NB4 (cell line): ENCODE measurements at places on chromosomes 5 and 9.

DNA sequence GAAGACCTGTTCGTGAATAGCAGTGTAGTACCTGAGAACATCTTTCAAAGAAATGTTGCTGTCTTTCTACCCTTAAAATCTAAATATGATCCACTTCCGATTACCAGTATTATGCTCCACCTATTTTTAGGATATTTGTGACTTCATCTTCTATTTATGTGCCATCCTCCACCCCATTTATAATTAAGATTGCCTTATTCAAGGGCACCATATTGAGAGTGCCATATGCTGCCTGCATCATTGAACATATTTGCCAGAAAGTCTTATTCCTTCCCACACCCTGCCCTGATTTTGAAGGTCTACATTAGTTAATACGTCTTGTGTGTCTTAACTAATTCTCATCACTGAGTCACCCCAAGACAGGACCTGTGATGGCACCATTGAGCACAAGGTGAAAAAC lies 1076.7 kb downstream of the CDH12 start:
- DNase-seq: no peak

- no peak for DNase-seq
Measured at GRCh38 chr5:83780699-83781350, 60.2 kb upstream of the HAPLN1 start.

DNA sequence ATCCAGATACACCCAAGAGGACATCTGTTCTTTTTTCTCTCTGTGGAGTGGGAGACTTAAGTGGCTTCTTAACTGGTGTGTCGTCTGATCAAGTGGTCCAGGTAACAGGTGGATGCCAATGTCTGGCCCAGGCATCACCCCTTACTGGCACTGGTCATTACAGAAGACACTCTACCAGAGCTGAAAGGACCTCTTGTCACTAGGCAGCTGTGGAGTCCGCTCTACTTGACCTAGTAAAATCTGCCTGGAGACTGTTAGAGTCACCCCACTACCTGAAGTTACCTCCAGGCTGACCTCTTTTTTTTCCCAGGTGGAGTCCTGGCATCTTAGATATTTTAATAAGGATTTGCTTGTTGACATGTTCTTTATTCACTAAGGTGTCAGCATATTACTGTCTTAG lies 22.5 kb downstream of the FXN start:
- DNase-seq: no peak

- peak; percentile 11 for DNase-seq
Measured at GRCh38 chr9:108269371-108269770, 586.4 kb downstream of the ACTL7B start.

DNA sequence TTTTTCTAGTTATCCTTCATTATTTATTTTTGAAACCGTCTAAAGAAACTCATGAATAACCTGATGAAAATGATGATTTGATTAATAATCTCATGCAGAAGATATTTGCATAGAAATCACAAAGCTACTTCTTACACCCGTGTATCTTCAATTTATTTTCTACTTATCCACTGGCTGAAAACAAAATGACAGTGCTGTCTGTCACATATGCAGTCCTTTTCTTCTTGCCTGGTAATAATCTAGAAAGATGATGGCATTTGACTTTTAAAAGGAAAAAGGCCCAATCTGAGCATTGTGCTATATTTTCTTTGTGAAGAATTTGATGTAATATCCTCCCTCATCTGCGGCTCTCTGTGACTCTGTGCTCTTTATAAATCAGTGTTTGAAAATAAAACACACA lies 253.3 kb downstream of the PRR16 start:
- no peak for DNase-seq

- no peak for DNase-seq
Measured at GRCh38 chr5:146560205-146560812, 44.3 kb upstream of the GPR151 start.

DNA sequence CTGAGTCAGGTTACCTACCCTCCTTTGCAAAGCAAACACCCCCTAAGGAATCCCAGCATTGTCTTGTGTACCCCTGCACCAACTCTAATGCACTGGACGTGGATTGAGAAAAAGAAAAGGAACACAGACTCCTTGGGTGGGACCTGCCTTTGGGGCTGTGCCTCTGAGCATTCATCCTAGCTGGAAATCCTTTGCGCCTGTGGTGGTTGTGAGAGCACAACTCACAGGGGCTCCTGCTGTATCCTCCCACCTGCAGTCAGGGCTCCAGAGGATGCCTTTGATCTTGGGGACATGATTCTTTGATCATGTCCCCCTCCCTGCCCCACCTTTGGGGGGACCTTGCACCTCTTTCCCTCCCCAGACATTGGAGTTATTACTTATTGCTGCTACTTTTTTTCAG lies 338.5 kb downstream of the GADD45G start:
- no peak for DNase-seq

DNA sequence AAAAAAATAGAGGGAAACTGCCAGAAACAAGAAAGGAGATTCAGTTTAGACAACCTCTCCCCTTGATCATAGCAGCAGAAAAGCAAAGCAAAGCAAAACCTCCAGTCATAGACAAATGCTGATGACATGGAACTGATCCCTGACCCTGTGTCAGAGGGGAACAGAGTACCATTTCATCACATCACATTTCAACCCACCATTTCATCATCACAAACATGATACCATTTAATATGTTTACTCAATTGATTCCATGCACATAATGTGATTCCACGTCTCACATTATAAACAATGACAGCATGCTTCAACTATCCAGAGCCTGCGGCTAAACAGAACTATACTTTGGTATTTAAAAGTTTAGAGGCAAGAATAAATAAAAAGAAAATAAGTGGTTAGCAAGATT lies 28.7 kb upstream of the ACOT12 start:
- no peak for DNase-seq

GRCh38 chr5:131536850-131537448 lies 98.1 kb downstream of the RAPGEF6 start:
- DNase-seq: no peak

DNA sequence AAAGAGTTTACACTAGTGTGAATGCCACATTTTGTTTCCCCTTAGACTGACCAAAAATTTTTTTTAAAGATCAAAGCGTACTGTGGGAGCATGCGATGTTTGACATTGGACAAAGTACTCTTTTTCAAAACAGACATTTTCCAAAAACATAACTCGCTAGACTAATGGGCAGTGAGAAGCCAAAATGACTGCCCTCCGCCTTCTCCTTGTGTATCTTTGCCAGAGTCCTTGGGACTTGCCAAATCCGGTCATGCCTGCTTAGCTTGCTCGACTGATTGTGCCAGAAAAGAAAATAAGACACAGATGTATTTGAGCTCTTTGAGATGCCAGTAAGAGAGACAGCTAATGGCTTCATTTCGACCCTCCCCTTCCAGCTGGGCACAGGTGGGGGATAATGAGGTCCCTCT lies 157.5 kb downstream of the MAPKAP1 start:
- no peak for DNase-seq

DNA sequence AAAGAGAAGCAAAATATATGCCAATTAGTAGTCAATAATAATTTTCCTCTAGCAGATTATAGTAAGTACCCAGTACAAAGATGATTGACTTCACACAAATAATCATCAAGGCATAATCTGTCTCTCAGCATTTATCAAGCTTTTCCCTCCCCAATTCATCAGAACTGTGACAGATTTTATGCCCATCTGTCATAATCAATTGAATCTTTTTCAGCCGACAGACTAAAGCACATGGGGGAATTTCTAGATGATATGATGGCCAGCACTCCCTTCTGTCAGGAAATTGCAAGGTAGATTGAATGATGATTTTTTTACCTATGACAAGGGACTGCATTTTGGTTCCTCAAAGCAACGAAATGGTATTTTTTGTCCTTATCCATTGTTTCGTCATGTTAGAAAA lies 227.1 kb upstream of the CYLC2 start:
- no peak for DNase-seq

- peak; percentile 81 for DNase-seq
Measured at GRCh38 chr9:34252670-34253459, 74.0 kb downstream of the UBAP1 start.

DNA sequence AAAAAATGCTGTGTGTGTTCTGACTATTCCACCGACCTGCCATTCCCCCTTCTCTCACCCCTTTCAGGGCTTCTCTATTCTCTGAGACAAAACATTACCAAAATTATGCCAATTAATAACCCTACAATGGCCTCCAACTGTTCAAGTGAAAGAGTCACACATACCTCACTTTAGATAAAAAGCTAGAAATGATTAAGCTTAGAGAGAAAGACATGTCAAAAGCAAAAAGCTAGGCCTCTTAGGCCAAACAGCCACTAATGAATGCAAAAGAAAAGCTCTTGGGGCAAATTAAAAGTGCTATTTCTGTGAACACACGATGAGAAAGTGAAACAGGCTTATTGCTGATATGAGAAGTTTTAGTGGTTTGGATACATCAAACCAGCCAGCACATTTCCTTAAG lies 279.6 kb upstream of the GRAMD2B start:
- no peak for DNase-seq

GRCh38 chr9:118414676-118415075 lies 710.5 kb downstream of the TLR4 start:
- DNase-seq: no peak

GRCh38 chr9:118701985-118702384 lies 667.2 kb downstream of the BRINP1 start:
- DNase-seq: no peak

DNA sequence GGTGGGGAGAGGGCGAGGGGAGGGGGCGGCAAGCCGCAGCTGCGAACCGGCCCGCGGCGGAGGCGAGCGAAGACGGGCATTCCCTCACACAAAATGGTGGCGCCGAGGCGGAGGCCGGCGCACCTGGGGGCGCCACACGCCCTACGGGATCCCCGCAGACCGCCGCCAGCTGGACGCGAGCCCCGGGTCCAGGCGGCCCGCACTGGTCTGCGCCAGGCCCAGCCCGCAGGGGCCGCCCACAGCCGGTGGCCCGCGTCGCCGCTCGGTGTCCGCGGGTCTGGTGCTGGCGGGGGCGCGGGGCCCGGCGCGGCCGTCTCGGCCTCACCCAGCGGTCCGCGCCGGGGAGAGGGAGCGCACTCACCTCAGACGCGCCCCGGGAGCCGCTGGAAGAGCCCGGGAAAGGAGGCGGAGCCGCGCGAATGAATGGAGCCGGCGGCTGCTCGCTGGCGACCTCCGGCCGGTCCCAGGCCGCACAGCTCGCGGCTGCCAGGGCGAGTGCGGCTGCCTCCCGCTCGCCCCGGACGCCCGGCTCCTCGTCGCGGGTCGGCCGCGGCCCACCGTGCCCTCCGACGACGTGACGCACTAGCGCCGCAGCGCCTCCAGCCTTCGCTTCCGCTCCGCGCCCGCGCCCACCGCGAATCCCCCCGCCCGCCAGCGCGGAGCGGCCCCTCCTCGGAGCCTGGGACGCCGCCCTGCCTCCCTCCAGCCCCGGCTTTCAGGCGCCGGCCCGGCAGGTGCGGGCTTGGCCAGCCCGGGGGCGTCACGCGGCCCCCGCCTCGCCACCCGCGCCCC lies at the start of gene FAM169A:
FAM169A (minus strand) TSS at position 584 of the 792 bp plus-strand sequence. CDS start 24,711 bp downstream, outside the sequence.
- DNase-seq: no peak
